ENCODE measurements at places on chromosomes 6 and 20. TPM values are rescaled to one million over a fixed set of nuclear protein-coding genes. Genes with fewer than 3 reads are reported as not detected.
A peak's percentile ranks its signal among the peaks of the same experiment; 100 is the strongest.

DNA sequence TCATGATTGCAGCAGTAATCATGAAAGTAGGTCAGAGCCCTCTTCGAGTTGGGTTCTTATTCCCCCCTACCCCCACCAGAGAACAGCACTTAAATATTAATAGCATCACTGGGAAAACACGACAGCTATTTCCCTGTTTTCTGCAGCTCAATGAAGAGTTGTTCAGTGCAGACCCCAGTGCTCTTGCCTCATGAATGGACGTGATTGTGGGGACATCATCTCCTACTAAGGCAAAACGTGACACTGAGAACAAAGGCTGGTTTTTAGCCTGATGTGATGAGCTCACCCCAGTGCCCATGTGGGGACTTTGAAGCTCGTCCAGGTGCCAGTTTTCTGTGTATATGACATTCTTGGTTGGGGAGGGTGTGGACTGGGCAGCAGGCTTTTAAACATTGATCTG lies 105.9 kb downstream of the SLC35F1 start:
- H3K27me3 ChIP-seq = no peaks in the 10 kb centered on the region
- no peaks in the 10 kb centered on the region for H3K4me1 ChIP-seq
- no peak for DNase-seq
- no peak overlapping the region for H3K27ac ChIP-seq
- no peak overlapping the region for H3K4me3 ChIP-seq
- no peaks in the 10 kb centered on the region for H3K36me3 ChIP-seq

- no peaks in the 10 kb centered on the region for H3K36me3 ChIP-seq
- H3K4me3 ChIP-seq = no peak overlapping the region
- no peaks in the 10 kb centered on the region for H3K27me3 ChIP-seq
- DNase-seq = no peak
- no peak overlapping the region for H3K27ac ChIP-seq
Measured at GRCh38 chr6:56570413-56571359, 72.0 kb downstream of the DST start.

DNA sequence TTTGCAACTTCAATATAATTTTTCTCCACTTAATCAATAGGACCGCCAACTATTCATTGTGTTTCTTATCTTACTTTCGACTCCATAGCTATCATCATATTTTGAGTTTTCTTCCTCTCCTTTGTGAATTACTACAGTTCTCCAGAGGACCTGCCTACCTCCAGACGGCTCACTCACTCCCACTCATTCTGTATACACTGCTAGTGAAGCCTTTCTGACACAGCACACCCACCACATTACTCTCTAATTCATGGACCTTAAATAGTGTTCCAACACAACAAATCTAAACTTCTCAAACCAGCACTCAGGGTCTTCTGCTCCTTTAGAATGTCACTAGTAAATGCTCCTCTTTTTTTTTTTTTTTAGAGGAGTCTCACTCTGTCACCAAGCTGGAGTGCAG lies 23.8 kb downstream of the FKBP5 start:
- no peaks in the 10 kb centered on the region for H3K27me3 ChIP-seq
- peaks cover 10% of the 10 kb centered on the region for H3K4me1 ChIP-seq
- DNase-seq = no peak
- no peak overlapping the region for H3K4me3 ChIP-seq
- H3K27ac ChIP-seq = no peak overlapping the region

RHAG gene
- polyA plus RNA-seq = 359 TPM

DNA sequence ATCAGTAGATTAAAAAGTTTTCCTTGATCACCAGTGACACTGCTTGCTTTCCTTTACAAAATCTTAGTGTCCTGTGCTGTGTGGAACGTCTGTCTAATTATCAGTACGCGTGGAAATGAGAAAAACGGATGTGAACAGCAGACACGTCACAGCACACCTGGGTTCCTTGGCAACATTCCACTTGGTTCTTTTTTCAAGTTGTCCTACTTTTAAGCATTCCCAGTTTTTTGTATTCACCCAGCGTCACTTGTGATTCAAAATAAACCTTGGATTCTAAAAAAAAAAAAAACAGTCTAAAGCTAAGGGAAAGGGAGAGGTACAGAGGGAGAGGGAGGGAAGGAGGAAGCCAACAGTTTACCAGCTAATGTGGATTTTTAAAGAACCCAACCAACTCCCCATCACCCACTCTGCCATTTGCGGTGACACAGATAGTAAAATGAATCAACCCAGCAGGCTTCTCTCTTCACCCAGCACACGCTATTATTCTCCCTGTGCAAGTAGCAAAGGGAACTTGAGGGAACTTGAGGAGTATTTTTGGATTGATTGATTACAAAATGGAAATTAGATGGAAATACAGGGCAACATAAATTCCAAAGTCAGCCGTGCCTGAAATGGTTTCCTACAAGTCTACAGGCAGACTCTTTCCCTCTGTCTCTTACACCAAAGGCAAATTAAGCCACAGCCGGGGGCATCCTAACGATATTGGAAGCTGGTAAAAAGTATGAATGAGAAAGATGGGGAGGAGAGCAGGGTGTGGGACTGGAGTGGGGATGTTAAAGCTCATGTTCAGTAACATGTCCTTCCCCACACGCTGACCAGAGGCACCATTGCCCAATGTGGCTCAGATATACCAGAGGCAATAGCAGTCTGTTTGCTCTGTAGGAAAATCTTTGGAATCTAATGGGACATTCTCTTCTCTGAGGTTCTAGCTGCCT lies 129.8 kb downstream of the SASH1 start:
- no peak overlapping the region for H3K4me3 ChIP-seq
- no peaks in the 10 kb centered on the region for H3K36me3 ChIP-seq
- peaks cover 17% of the 10 kb centered on the region for H3K27me3 ChIP-seq
- no peaks in the 10 kb centered on the region for H3K4me1 ChIP-seq
- DNase-seq = no peak
- H3K27ac ChIP-seq = no peak overlapping the region

- no peaks in the 10 kb centered on the region for H3K27me3 ChIP-seq
- H3K4me3 ChIP-seq = peak overlapping the region; percentile 65
- peaks cover 28% of the 10 kb centered on the region for H3K36me3 ChIP-seq
- peak; percentile 68 for DNase-seq
- H3K4me1 ChIP-seq = peaks cover 65% of the 10 kb centered on the region
Measured at GRCh38 chr6:32152769-32153563, 975 bp upstream of the PPT2 start.

- no peak overlapping the region for H3K27ac ChIP-seq
- no peaks in the 10 kb centered on the region for H3K4me1 ChIP-seq
- peaks cover 76% of the 10 kb centered on the region for H3K36me3 ChIP-seq
- DNase-seq = no peak
Measured at GRCh38 chr20:35503841-35504561, 25.5 kb downstream of the C20orf173 start.

BHLHE23 gene
- polyA plus RNA-seq = not detected

ZSCAN9 gene
- 35.2 TPM for polyA plus RNA-seq

DNA sequence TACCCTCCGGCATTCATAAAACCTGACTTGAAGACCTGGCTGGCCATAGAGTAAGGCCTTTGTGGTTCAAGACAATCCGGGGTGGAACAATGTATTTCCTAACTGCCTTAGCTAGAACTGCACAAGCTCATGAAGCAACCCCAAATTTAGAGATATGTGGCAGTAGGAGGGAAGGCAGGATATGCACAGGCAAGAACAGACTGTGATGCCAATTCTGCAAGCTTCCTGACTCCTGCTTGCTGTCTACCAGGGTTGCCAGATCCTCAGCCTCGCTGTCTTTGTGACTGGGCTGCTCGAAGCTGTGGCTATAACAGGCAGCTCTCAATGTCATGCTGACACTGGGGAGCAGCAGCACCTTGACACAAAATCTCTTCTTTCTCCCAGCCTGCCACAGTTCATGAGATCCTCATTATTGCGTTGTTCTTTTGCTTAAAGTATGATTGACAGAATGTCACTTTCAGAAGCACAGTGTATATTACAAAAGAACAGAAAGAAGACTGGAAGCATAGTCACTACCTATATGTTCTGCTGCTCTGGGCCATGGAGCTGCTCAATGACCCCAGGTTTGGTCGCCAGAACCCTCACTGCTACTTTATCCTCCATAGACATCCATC lies 18.3 kb upstream of the SHLD1 start:
- no peaks in the 10 kb centered on the region for H3K36me3 ChIP-seq
- no peak for DNase-seq
- H3K27me3 ChIP-seq = no peaks in the 10 kb centered on the region
- H3K4me3 ChIP-seq = no peak overlapping the region

DNA sequence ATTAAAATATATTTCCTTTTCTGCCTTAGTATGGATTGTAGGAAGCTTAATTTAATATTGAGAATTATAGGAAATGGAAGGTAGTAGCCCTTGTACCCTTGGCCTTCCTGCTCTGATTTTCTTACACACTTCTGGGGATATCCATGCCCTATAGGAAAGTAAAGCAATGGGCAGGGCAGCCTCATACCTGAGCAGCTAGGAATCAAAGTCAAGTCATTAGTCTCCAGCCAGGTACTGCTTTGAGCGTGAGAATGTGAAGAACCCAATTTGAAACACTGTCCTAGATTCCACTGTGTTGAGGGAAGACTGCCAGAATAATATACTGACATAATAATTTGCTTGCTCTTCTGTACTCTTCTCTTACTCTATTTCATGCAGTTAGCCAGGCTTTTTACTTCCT lies 51.0 kb upstream of the L3MBTL3 start:
- no peak overlapping the region for H3K4me3 ChIP-seq
- no peaks in the 10 kb centered on the region for H3K27me3 ChIP-seq
- DNase-seq = no peak
- no peaks in the 10 kb centered on the region for H3K4me1 ChIP-seq
- H3K27ac ChIP-seq = no peak overlapping the region
- H3K36me3 ChIP-seq = no peaks in the 10 kb centered on the region

DNA sequence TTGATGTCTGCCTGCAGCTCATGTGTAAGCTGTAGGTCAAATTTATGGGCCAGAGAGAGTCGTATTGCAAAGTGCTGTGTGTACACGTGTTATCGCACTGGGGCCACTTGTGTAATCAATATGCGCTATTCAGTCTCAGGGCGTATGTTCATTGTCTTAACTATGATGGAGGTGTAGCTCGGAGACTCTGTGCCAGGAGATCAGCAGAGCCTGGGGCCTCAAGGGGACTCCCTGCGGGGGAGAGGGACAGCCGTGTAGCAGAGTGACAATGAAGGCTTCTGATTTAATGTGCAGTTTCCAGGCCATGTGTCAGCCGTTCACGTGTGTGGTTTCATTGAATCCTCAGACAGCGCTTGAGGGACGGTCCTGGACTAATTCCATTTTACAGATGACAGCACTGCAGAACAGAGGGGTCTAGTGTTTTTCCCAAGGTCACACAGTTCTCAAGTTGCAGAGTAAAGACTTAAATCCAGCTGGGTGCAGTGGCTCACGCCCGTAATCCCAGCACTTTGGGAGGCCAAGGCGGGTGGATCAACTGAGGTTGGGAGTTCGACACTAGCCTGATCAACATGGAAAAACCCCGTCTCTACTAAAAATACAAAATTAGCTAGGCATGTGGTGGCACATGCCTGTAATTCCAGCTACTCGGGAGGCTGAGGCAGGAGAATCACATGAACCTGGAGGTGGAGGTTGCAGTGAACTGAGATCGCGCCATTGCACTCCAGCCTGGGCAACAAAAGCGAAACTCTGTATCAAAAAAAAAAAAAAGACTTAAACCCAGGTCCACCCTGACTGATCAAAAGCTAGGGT lies 242.5 kb downstream of the PREX1 start:
- H3K36me3 ChIP-seq = no peaks in the 10 kb centered on the region
- H3K27ac ChIP-seq = no peak overlapping the region
- peaks cover 18% of the 10 kb centered on the region for H3K27me3 ChIP-seq
- no peak overlapping the region for H3K4me3 ChIP-seq
- no peaks in the 10 kb centered on the region for H3K4me1 ChIP-seq

GRCh38 chr6:91539456-91539855 lies 952.6 kb upstream of the MAP3K7 start:
- no peak overlapping the region for H3K4me3 ChIP-seq
- H3K4me1 ChIP-seq = no peaks in the 10 kb centered on the region
- DNase-seq = no peak
- H3K27me3 ChIP-seq = no peaks in the 10 kb centered on the region
- H3K27ac ChIP-seq = no peak overlapping the region

- no peak for DNase-seq
- no peak overlapping the region for H3K4me3 ChIP-seq
- H3K36me3 ChIP-seq = no peaks in the 10 kb centered on the region
- no peaks in the 10 kb centered on the region for H3K27me3 ChIP-seq
Measured at GRCh38 chr6:15668918-15669317, 6.1 kb upstream of the DTNBP1 start.

BTNL2 gene
- polyA plus RNA-seq = not detected

WFDC5 gene
- not detected for polyA plus RNA-seq

DNA sequence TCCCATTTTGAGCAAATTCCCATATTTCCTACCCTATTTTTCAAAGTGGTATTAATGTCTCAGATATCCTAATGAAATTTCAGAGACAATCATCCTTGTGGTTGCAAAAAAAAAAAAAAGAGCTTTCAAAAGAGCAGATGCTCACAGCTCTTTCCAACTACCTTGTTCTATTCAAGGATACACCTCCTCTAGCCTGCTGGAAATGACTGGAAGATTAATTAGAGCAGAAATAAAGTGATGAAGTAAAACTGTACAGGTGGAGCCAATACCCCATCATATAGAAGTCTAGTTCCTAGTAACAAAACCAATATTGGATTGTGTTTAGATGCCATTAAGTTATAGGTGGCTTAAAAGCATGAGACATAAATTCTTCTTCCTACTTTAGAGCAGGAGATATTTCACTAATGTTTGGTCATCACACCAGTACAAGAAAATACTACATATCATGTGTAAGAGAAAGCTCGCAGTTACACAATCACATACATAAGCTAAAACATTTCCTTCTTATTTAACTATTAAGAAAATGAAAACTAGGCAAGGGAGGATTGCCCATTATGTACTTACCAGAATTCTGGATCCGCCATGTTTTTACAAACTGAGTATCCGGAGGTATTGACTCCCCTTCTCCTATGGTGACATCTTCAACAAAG lies 42.4 kb downstream of the ILRUN start:
- DNase-seq = no peak
- peaks cover 23% of the 10 kb centered on the region for H3K4me1 ChIP-seq
- peaks cover 43% of the 10 kb centered on the region for H3K36me3 ChIP-seq
- H3K27ac ChIP-seq = peak overlapping the region; percentile 29

- H3K36me3 ChIP-seq = no peaks in the 10 kb centered on the region
- no peaks in the 10 kb centered on the region for H3K27me3 ChIP-seq
- H3K4me1 ChIP-seq = no peaks in the 10 kb centered on the region
- no peak overlapping the region for H3K27ac ChIP-seq
Measured at GRCh38 chr6:71088166-71088565, 131.3 kb upstream of the B3GAT2 start.

MYCT1 gene
- not detected for polyA plus RNA-seq

GRCh38 chr20:2276015-2276414 lies 19.8 kb upstream of the TGM3 start:
- H3K4me3 ChIP-seq = no peak overlapping the region
- H3K4me1 ChIP-seq = no peaks in the 10 kb centered on the region
- no peak overlapping the region for H3K27ac ChIP-seq
- peaks cover 20% of the 10 kb centered on the region for H3K27me3 ChIP-seq
- H3K36me3 ChIP-seq = no peaks in the 10 kb centered on the region

SLC17A9 gene
- polyA plus RNA-seq = 0.04 TPM

DNA sequence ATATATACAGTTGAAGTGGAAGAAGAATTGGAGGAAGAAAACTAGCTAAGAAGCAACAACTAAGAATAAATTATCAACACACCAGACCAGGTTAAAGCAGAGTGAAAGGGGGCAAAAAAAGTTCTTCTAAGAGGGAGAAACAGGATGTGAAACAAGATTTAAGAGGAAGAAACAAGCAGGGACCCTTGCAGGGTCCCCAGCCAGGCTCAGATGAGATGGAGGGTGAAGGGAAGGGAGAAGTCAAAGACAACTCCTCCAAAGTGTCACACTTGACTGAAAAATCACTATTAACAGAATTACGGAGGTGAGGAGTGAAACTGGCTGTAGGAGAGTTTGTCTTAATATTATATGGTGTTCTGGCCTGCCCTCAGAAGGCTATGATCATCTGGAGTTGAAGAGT lies 65.4 kb downstream of the MTFR2 start:
- H3K4me3 ChIP-seq = no peak overlapping the region
- no peak overlapping the region for H3K27ac ChIP-seq
- DNase-seq = no peak
- H3K4me1 ChIP-seq = no peaks in the 10 kb centered on the region
